ENCODE measurements at places on chromosomes 4 and X. TPM values are rescaled to one million over a fixed set of nuclear protein-coding genes. Genes with fewer than 3 reads are reported as not detected.

NXF2B gene
- total RNA-seq, result not detected

NRK gene
- total RNA-seq, result 6.2 TPM

AFF2 gene
- total RNA-seq, result not detected

DNA sequence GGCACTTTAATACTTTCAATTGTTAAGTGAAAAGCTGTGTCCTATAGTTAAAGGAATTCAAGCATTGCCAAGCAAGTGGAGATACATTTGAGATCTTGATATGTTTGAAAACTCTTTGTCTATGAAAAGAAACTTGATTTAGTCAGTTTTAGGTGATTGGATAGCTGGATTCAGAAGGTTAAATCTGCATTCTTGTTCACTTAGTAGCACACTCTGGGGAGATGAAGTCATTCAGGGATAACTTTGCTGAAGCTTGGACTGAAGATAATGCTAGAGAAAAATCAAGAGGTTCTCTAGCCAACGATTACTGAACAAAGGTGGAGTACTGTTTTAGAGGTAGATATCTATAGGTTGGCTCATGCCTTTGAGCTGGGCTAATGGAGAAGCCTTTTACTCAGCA, 90.6 kb downstream of the DCAF8L2 start:
- DNase-seq, result no peak

DNA sequence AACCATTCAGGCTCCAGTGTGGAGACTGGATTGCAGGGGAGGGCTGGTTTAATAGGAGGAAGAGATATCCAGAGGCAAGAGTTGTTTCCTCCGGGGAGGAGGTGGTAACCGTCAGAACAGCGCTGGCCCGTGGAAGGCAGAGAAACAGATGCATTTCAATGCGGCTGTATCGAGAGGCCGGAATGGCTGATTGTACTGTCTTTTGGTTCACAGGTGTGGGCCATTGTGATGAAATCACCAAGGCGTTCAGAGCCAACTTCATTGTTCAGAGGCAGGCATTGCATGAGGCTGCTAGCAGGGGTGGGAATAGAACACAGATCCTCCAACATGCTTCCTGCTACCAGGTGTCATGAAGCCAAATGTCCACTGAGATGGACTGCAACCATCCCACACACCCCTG, 53.0 kb downstream of the SHOX start:
- no peak for DNase-seq

SH2D1A gene
- total RNA-seq, result not detected

GRCh38 chr4:100288811-100289529, 98.7 kb upstream of the DDIT4L start:
- DNase-seq, result no peak

- no peak for DNase-seq
These were observed 53.6 kb upstream of the SPANXB1 start for GRCh38 chrX:140948827-140949226.
